ENCODE measurements at places on chromosomes 4 and X. TPM values are rescaled to one million over a fixed set of nuclear protein-coding genes. Genes with fewer than 3 reads are reported as not detected.
A peak's percentile ranks its signal among the peaks of the same experiment; 100 is the strongest.

DNA sequence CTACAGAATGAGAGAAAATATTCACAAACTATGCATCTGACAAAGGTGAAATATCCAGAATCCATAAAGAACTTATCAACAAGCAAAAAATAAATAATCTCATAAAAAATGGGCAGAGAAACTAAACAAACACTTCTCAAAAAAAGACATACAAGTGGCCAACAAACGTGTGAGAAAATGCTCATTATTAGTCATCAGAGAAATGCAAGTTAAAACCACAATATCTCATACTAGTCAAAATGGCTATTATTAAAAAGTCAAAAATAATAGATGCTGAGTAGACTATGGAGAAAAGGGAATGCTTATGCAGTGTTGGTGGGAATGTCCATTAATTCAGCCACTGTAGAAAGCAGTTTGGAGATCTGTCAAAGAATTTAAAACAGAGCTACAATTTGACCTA lies 533.3 kb downstream of the TMA16 start:
- no peak overlapping the region for H3K4me3 ChIP-seq
- H3K27ac ChIP-seq, result no peak overlapping the region
- no peaks in the 10 kb centered on the region for H3K36me3 ChIP-seq
- no peak for DNase-seq
- no peaks in the 10 kb centered on the region for H3K27me3 ChIP-seq

- peaks cover 34% of the 10 kb centered on the region for H3K4me1 ChIP-seq
- no peaks in the 10 kb centered on the region for H3K27me3 ChIP-seq
- peak overlapping the region; percentile 96 for H3K4me3 ChIP-seq
Measured at GRCh38 chr4:169271692-169272007, 894 bp upstream of the SH3RF1 start.

Gene TIGD4
- total RNA-seq, result 0.36 TPM

- H3K36me3 ChIP-seq, result no peaks in the 10 kb centered on the region
- DNase-seq, result no peak
- no peak overlapping the region for H3K4me3 ChIP-seq
- no peaks in the 10 kb centered on the region for H3K4me1 ChIP-seq
- H3K27me3 ChIP-seq, result no peaks in the 10 kb centered on the region
Measured at GRCh38 chr4:162209706-162210105, 45.9 kb upstream of the FSTL5 start.

Gene LEF1
- total RNA-seq, result 7.7 TPM

Gene PAGE1
- total RNA-seq, result not detected

Gene KLB
- total RNA-seq, result not detected

Gene SYTL5
- total RNA-seq, result under 0.01 TPM

Gene GCNA
- 4.3 TPM for total RNA-seq

- no peak overlapping the region for H3K4me3 ChIP-seq
- no peak overlapping the region for H3K27ac ChIP-seq
- H3K4me1 ChIP-seq, result no peaks in the 10 kb centered on the region
Measured at GRCh38 chr4:69999420-69999819, 3.7 kb downstream of the STATH start.

Gene FHL1
- 68.7 TPM for total RNA-seq

GRCh38 chrX:109927663-109928273 lies 75.1 kb upstream of the TMEM164 start:
- no peak overlapping the region for H3K27ac ChIP-seq
- H3K4me3 ChIP-seq, result no peak overlapping the region
- H3K4me1 ChIP-seq, result no peaks in the 10 kb centered on the region
- no peaks in the 10 kb centered on the region for H3K36me3 ChIP-seq
- peaks cover 15% of the 10 kb centered on the region for H3K27me3 ChIP-seq

DNA sequence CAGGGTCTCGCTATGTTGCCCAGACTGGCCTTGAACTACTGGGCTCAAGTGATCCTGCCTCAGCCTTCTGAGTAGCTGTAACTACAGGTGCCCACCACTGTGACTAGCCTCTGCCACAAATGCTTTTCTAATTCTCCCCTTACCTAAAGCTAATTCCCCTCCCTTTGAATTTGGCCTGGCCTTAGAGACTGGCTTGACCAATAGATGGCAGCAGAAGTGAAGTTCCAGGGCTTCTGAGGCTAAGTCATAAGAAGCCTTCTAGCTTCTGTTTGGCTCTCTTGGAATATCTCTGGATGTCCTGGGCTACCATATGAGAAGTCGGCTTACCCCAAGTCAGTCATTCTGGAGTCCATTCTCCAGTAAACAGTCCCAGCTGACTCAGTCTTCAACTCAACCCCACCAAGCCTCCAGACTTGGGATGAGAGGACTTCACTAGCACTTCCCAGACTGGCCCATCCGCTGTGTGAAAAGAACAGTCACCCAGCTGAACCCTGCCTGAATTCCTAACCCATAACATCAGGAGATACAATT lies 61.0 kb downstream of the HPRT1 start:
- no peaks in the 10 kb centered on the region for H3K36me3 ChIP-seq
- no peak overlapping the region for H3K27ac ChIP-seq
- peaks cover 9% of the 10 kb centered on the region for H3K4me1 ChIP-seq
- DNase-seq, result peak; percentile 84
- no peaks in the 10 kb centered on the region for H3K27me3 ChIP-seq

Gene SYNPO2
- 20.9 TPM for total RNA-seq

DNA sequence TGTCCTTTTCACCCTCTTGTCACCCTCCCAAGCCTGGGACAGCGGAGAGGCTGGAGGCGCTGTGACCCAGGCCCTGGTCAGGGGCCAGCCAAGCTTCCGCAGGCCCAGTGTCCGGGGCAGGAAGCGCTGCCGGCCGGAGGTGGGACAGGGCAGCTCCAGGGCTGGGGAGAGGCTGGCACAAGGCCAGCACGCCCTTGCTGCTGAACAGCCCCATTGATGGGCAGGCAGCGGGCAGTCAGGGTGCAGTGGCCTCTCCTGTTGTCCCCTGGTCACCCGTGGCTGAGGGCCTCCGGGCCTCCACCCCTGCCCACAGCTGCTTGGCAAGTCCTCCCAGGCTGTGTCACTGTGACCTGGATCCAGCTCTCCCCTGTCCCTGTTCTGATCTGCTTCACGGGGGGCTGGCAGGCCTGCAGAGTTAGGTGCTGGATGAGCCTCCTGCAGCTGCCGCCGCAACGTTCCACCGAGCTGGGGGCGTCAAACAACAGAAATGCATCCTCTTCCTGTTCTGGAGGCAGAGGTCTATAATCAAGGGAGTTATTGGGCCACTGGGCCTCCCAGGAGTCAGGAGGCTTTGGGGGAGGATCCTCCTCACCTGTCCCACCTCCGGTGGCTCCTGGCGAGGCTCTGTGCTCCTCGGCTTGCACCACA lies 107.9 kb downstream of the PSAPL1 start:
- peak; percentile 71 for DNase-seq
- peaks cover 8% of the 10 kb centered on the region for H3K4me1 ChIP-seq
- no peak overlapping the region for H3K27ac ChIP-seq
- peaks cover 8% of the 10 kb centered on the region for H3K27me3 ChIP-seq

Gene NWD2
- total RNA-seq, result not detected

DNA sequence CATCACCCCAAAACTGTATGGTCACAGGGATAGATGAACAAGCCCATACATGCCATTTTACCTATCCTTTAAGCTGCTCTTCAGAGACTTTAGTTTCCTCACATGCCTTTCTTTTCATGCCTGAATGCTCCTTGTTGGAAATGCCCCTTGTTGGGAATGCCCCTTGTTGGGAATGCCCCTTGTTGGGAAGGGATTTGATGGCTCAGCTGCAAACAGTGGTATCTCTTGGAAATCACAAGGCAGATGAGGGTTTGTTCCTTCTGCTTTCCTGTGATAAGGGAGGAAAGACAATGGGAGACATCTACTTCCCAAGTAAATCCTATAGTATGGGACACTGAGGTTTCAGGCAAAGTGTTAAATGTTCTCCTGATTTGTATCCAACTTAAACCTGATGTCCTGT lies 11.5 kb downstream of the CXCL2 start:
- no peaks in the 10 kb centered on the region for H3K4me1 ChIP-seq
- H3K36me3 ChIP-seq, result no peaks in the 10 kb centered on the region
- no peak for DNase-seq
- H3K4me3 ChIP-seq, result no peak overlapping the region
- H3K27me3 ChIP-seq, result no peaks in the 10 kb centered on the region
- no peak overlapping the region for H3K27ac ChIP-seq

Gene CCNQ
- 29.3 TPM for total RNA-seq

Gene RBMXL3
- total RNA-seq, result not detected

Gene PDCL2
- not detected for total RNA-seq

Gene SUPT20HL1
- total RNA-seq, result not detected

DNA sequence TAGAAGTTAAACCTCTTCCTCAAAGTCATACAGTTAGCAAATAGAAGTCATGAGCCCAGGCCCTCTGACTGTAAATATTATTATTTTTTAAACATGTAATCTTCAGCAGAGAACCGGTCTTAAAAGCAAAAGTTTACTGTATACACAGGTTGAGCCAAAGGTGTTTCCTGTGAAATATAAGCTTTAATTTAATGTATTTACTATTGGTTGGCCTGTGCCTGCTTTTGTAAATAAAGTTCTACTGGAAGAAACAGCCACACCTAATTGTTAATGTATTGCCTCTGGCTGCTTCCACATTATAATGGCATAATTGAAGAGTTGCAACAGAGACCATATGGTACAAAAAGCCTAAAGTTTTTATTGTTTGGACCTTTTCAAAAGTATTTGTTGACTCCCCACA lies 61.0 kb upstream of the PRDM8 start:
- H3K36me3 ChIP-seq, result no peaks in the 10 kb centered on the region
- H3K4me3 ChIP-seq, result no peak overlapping the region
- no peak for DNase-seq
- no peaks in the 10 kb centered on the region for H3K27me3 ChIP-seq
- H3K4me1 ChIP-seq, result peaks cover 15% of the 10 kb centered on the region

GRCh38 chrX:78329486-78329885 lies 2.1 kb upstream of the CYSLTR1 start:
- no peak overlapping the region for H3K4me3 ChIP-seq
- no peaks in the 10 kb centered on the region for H3K27me3 ChIP-seq
- no peaks in the 10 kb centered on the region for H3K36me3 ChIP-seq
- DNase-seq, result no peak
